ENCODE measurements at places on chromosomes 2 and 18.

GRCh38 chr2:207674826-207675225 is 36.6 kb upstream of the CCNYL1 start:
- no peak for DNase-seq

GRCh38 chr2:224650815-224651439 is 65.2 kb downstream of the CCDC195 start:
- peak; percentile 66 for DNase-seq

- no peak for DNase-seq
These were observed 57.8 kb downstream of the FASTKD2 start for GRCh38 chr2:206823178-206823577.

DNA sequence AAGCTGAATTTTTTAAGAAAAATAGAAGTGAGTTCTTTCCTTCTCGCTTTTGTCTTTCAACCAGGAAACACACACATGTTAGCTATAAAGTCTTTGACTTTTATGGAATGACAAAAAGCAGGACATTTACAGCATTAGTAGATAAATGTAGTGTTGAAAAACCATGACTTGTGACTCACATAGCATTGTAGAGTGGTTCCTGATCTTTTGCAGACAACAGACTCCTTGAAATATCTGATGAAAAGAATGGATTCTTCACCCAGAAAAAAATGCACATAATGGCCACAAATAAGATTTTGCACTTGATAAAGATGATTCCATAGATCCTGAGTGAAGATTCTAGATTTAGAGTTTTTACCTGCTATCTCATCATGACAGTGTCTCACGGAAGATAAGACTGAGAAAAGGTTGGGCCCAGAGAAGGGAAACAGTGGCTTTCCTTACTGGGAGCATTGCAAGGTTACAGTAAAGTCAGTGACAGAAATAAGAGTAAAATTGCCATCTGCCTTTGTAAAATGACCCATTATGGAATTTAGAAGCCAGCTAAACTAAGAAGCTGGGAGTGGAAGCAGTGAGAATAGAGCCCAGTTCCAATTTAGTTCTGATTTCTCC is 14.0 kb downstream of the SMARCAL1 start:
- DNase-seq: no peak

DNA sequence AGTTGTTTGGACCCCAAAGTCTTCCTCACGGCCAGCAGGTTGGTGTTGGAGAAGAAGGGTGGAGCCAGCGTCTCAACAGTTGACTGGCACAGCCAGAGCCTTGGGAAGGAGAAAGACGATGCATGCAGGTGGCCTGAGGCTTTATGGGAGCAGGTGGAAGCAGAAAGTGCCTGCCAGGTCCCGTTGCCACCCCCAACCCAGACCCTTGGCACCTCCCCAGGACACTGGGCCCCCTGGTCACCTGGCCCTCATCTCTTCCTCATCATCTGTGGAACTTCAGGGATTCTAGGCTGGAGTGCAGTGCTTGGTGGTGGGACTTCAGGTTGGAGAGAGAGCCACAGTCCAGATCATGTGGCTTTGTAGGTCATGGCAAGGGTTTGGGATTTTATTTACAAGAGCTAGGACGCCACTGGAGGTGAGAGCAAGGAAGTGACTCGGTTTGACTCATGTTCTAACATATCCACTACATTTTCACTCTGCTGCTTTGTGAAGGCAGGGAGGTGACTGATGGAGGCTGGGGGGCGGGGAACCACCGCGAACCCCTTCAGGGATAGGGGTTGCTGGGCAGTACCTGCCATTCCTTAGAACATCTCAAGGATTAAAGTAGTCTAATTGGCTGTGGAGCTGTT is 62.5 kb upstream of the B3GNT7 start:
- no peak for DNase-seq

DNA sequence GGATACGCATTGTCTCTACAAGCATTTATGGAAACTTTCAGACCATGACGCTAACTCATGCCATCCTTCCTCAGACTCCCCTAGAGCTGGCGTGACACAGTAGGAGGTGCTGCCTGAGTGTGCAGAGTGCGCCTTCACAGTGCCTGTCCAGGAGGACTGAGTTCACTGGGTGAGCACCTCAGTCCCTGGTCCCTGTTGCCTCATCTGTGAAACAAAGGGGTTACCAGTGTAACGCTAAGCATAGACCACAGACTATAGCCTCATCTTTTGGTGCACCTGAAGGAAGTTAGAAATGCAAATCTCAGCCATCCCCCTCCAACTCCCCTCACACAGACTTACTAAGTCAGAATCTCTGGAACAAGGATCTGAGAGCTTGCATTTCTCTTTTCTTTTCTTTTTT is 142.8 kb downstream of the TMEM17 start:
- no peak for DNase-seq

DNA sequence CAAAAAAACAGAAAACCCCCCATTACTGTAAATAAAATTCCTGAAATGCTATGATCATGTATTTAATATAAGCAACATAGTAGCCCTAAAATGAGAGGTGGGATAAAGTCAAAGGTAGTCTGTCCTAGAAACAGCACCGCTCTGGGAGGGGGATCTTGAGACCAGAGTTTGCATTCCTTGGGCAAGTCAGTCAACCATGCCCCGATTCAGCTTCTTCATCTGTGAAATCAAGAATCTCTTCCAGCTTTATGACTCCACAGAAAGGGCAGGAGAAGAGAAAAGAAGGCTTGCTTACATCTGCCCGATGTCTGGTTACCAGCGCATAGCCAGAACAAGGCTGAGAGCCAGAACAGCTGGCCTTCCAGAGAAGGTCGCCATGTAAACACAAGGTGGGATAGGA is 2.1 kb upstream of the FBLN7 start:
- no peak for DNase-seq

DNA sequence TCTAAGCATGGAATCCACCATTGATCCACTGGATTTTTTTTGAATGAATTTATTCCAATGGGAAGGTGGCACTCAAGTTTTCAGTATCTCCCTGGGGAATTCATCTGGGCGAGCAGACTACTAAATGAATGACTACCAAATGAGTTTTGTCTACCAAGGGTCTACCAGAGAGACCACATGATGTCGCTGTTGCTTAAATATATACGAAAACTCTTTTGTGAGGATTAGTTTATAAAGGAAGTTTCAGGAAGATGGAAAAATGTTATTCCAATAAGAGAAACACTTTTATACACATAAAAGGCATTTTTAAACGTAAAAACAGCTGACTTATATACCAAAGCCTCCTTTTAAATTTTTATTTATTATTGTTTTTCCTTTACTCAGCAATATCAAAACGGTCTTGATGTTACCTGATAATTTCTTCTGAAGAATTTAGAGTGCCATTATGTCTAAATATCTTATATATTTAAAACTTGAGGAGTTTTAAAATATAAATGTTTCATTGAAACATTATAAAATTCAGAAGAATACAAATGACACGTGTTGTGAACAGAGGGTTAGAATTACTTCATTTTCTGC is 139.7 kb downstream of the HRH4 start:
- DNase-seq: peak; percentile 67

GRCh38 chr2:196383799-196384198 is 212.4 kb upstream of the STK17B start:
- DNase-seq: no peak

- no peak for DNase-seq
These were observed 103.6 kb downstream of the ACKR3 start for GRCh38 chr2:236673126-236673822.

DNA sequence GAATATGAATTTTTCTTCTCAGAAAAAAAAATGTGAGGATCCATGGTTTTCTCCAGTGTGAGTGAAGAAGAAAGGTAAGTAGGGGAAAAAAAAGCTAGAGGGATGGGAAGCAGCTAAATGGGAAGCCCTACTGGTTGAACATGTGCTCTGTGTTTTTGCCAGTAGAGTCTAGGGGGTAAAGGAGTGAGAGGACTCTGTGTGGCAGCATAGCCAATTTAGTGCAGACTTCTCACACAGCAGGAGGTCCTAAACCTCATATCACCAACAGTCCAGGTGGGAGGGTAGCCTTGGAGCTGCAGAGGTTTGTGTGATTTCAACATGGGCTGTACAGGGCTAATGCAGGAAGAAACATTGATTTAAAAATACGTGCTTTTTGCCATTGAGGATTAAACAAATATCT is 334.5 kb upstream of the SPHKAP start:
- no peak for DNase-seq

All from DMS153 (cell line).